Natural killer cell treated with Interleukin-12 subunit alpha and Interleukin-12 subunit beta and Interleukin-15 and Interleukin-18, amount 100 ng/mL, for 72 hours (primary cell): ENCODE measurements at places on chromosomes 3 and 15. TPM values are rescaled to one million over a fixed set of nuclear protein-coding genes. Genes with fewer than 3 reads are reported as not detected.

Gene CHRNA5
- total RNA-seq: 4.4 TPM

Gene OXNAD1
- total RNA-seq: 31.4 TPM

Gene ECE2
- total RNA-seq: not detected

Gene NME9
- not detected for total RNA-seq

Gene NBEAL2
- total RNA-seq: 255 TPM

Gene NR1I2
- total RNA-seq: not detected

Gene CFAP44
- total RNA-seq: 7.9 TPM

Gene GPR62
- total RNA-seq: not detected

Gene GP9
- not detected for total RNA-seq

Gene MITF
- total RNA-seq: 0.28 TPM

Gene MORC1
- not detected for total RNA-seq

Gene RTP1
- not detected for total RNA-seq

Gene CATSPER2
- 13.6 TPM for total RNA-seq

Gene FMN1
- 2.6 TPM for total RNA-seq

- DNase-seq: no peak
Measured at GRCh38 chr3:44337248-44337785, 1.2 kb upstream of the TCAIM start.

DNA sequence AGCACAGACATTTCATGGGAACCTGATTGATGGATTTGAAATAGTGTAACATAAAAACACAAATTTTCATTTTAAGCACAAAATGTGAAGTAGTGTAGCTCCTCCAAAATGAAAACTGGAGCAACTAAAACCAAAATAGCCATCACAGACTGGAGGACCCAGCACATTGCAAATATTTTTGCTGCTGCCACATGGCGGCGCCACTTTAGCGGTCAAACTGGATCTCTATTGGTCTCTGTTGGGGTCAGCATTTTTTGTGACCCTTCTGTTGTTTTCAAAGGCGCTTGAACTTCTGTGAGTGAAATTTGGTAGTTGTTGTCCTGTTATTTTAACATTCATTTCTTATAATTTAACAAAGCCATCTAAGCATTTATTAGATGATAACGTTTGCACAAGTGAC lies 259.9 kb downstream of the IL20RB start:
- no peak for DNase-seq

DNA sequence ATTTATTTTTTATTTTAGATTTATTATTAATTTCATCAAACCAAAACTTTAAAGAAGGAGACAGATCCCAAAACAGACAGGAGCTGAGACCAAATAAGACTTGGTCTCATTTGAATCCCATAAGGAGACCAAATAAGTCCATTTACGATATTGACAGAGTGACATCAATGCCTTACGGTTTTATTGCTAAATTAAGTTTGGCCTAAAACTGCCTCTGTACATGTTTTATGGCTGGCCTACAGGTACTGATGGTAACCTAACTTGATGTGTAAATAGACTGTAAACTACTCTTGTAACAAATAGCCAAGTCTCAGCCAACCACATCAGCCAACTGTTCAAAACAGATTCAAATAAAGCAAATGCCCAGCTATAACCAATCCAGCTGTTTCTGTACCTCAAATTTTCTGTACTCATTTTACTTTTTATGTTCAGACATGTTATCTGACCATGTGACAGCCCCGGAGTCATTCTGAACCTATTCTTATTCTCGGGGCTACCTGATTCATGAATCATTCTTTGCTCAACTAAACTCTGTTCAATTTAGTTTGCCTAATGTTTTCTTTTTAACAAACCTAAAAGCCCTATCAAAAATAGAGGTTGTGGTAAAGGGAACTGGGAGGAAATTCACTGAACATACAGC lies 89.4 kb upstream of the CDAN1 start:
- no peak for DNase-seq

DNA sequence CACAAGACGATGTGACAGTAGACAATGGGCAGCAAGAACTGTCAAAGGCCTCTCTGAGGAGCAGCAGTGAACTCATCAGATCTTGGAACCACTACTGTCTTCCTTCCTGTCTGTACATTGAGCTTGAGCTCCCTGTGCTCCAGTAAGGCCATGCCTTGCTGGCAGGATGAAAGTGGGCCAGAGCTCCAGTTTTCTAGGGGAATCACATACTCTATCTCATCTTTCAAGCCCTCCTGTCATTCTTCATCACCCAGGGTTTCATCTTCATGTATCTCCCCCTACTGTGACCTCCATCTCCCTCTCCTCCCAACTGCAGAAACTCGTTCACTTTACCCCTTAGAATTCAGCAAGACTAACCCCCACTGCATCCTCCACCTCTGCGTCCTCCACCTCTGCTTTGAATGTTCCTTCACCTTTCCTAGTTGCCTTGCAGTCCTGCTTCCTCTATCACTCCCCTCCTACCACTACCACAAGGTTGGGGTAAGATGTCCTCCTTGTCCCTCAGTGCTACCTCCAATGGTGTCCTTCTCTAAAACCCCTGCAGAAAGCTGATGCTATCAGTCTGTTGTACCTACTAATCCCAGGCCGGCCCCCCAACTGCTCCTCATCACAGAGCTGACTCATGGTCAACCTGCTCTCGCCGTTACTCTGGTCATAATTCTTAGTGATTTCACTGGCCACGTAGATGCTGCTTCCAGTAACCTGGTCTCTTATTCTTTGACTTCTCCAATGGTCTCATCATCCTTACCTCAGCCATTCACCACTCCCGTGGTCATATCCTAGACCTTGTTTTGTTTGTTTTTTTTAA lies 22.3 kb downstream of the NKIRAS1 start:
- DNase-seq: no peak

DNA sequence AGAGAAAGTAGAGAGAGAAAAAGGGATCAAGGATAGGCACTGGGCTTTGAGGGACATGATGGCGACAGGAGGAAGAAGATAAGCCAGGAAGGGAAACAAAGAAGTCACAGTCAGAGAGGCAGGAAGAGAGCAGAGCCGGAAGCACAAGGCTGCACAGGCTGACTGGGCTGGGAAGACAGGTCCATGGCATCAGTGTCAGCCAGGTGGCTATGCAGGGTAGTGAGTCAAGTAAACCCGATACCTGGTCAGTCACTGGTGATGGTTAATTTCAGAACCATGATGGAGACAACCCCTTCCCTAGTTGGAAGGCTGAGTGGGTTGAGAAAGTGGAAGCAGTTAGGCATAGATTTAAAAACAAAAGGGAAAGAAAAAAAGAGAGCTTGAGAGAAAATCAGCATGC lies 203.8 kb downstream of the EPHB1 start:
- no peak for DNase-seq

DNA sequence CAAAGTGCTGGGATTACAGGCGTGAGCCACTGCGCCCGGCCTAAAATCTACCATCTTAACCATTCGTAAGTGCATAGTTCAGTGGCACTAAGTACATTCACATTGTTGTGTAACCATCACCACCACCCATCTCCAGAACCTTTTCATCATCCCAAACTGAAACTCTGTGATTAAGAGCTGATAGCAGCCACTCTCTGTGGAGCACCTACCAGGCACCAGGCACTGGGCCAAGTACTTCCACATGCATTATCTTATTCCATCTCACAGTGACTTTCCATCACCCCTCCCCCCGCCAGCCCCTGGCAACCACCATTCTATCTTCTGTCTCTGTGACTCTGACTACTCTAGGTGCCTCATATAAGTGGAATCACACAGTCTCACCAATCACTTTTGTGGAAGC lies 2.3 kb upstream of the INSYN1 start:
- DNase-seq: no peak

GRCh38 chr15:38672814-38673670 lies 108.4 kb upstream of the RASGRP1 start:
- no peak for DNase-seq

DNA sequence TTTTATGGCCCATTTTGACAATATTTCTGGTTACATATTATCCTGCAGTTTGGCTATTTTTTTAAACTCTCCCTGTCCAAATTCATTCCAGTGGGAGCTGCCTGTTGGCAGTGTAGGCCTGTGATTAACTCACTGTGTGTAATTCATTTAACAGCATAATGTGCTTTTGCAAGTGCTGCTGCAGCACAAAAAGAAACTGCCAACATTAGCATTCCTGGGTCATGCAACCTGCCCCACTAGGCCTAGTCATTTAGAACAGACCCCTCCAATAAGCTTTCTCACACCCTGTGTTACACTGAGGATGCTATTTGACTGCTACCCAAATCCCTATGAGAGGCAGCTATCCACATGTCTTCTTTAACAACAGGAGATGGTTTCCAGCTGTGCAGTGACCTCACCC lies 251.2 kb upstream of the UBE2E2 start:
- DNase-seq: no peak

- no peak for DNase-seq
Measured at GRCh38 chr3:71998995-71999673, 214.2 kb upstream of the PROK2 start.

GRCh38 chr3:48612309-48612708 lies 2.9 kb upstream of the UQCRC1 start:
- no peak for DNase-seq

DNA sequence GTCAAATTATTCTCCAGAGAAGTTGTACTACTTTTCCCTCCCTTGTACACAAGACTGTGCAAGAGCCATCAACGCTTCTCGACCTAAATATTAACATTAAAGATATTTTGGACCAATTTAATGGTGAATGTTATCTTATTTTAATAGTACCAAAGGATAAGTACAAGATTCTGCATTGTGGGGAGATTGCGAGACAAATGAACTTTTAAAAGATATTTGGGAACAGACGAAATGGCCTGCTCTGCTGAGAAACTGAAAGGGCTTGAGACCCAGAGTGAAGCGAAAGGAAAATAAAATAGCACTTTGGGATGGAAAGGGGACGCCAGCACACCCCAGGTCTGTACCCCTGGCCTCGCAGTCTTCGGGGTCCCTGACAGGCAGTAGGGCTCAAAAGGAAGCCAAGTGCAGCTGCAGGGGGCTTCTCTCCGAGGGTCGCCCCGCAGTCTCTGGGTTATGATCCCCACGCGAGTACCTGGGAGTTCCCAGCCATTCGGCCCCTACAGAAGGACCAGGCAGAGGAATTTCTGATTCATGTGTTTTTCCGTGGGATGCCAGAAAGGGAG lies 97.6 kb upstream of the VGLL3 start:
- no peak for DNase-seq

DNA sequence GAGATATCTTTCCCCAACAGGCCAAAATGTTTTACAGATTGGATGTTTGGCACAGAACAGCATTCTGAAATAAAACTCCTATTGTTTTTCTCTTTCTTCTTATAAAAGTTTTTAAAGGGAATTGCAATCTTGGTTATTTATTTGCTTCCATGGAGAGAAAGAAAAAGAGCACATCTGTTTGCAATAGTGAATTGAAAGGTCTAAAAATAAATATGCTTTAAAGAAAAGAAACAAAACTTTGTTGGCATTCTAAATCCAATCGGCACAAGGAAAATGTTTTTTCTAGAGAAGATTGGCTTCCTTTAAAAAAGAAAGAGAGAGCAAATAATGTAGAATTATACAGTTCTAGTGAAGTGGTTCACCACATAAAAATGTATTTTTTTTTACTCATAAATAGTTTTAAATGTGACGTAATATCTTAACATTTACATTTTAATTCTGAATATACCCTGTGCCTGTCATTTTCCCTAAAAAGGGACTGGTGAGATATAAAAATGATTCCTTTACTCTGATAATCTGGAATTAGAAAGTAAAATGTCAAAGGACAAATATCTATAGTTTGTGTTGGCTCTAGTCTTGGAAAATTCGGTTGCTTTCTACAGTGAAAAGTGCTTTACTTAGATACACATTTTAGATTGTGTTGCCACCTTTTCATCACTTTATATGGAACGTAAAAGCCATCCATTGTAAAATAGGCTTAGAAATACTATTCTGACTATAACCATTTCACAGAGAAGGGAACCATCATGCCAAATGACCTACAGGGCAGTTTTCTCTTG lies 257.4 kb upstream of the CBLB start:
- no peak for DNase-seq

GRCh38 chr15:50149090-50149489 lies 30.1 kb upstream of the ATP8B4 start:
- DNase-seq: no peak

DNA sequence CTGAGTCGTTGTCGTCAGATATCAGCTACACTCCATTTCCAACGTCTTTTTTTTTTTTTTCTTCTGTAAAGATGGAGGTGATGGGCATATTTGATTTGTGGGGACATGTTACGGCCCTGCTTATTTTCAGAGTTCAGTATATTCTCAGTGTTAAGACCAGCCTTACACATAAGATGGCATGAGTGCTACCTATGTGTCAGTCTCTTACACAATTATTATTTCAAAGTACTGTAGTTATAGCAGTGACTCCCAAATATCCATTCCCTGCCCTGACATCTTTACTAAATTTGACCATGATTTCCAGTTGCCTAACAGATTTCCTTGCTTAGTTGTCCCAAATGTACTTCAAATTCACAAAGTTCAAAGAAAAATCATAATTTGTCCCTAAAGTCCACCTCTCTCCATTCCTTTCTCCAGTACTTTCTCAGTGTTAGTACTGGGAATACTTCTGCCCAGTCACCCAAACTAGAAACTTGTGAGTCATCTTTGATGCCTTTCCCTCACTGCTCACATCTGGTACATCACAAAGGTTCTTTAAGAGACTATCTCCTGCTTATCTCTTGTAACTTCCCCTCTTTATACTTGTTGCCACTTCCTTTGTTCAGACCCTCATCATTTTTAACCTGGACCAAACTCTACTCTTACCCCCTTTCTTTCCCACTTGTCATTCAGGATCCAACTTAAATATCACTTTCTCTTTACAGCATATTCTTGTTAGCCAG lies 67.0 kb downstream of the ZNF609 start:
- no peak for DNase-seq

- no peak for DNase-seq
Measured at GRCh38 chr15:78415284-78415683, 22.7 kb upstream of the IREB2 start.

DNA sequence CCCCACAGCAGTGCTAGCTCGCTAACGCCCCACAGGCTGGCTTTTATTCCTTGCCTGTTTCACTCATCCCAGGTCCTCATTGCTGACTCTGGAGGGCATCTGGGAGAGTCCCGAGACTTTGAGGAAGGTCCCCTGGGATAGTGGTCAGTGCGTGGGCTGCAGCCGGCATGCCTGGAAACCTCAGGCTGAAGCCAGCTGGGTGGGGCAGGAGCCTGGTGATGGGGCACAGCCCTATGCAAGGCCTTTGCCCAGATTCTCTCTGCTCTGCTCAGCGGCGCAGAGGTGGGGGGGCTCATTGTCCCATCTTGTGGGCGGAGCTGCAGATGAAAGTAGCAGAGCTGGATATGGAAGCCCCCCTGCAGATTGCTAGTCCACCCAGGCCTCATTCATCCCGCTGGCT lies 55.7 kb upstream of the SMAD6 start:
- peak; percentile 42 for DNase-seq

DNA sequence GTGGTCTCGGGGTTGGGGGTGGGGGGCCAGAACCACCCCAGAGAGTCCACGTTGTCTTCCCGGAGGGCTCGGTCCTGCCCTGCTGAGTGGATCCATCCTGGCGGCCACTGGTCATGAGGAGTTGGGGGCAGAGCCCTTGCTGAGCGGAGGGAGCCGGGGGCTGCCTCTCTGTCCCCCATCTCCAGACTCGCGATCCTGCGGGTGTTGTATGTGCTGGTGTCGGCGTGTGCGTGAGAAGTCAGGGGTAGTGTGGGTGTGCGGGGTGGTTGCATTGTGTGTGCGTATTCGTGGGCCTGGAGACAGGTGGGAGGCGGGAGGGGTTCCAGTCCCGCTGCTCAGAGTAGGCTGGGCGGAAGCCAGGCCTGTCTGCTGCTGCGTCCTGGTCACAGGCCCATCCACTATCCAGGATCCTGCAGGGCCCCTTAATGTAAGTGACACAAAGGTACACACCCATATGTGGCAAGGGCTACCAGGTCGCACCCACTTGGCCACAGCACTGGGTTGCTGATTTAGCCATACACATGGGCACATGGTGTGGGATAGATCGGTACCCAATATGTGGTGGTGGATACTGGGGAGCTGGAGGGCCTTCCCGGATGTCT lies 30.7 kb downstream of the NBEAL2 start:
- no peak for DNase-seq

GRCh38 chr3:69250014-69250413 lies 127.6 kb upstream of the LMOD3 start:
- DNase-seq: no peak
